ENCODE measurements at places on chromosomes 12 and 14.

DNA sequence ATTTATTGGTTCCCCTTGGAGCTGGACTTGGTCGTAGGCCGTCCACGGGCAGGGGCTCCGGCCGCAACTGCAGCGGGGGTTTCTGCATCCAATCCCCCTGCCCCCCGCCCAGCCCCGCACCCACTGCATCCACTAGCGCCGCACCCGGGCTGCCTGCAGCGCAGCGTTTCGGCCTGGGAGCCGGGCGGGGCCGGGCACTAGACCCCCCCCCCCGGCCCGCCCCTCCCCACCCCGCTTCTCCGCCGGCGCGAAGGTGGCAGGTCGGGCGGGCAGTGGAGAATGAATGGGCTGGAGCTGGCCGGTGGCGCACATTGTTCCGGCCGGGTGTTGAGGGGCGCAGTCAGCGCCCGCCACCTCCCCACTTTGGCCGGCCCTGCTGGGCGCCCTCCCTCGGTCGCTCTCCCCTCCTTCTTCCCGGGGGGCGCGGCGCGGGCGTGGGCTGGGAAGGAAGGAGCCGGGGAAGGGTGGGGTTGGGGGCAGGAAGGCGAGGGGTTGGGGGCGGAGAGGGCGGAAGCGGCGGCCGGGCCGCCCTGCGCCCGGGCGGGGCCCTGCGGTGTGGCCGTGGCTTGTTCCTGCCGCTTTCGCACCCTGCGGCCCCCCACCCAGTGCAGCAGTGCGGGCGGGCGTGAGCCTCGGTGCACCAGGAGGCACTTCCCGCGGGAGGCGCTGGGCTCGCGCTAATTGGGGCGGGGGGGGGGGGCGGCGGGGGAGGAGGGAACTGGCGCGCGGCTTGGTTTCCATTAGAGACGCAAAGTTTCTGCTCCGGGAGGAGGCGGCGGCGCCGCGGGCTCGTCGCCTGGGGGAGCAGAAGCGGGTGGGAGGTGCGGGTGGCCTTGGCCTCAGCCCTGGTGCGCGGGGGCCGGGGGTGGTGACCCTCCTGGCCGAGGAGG lies 841 bp downstream of the CALM1 start:
- peak; percentile 66 for DNase-seq

GRCh38 chr12:128606051-128606450 lies 217.7 kb downstream of the SLC15A4 start:
- DNase-seq, result no peak

DNA sequence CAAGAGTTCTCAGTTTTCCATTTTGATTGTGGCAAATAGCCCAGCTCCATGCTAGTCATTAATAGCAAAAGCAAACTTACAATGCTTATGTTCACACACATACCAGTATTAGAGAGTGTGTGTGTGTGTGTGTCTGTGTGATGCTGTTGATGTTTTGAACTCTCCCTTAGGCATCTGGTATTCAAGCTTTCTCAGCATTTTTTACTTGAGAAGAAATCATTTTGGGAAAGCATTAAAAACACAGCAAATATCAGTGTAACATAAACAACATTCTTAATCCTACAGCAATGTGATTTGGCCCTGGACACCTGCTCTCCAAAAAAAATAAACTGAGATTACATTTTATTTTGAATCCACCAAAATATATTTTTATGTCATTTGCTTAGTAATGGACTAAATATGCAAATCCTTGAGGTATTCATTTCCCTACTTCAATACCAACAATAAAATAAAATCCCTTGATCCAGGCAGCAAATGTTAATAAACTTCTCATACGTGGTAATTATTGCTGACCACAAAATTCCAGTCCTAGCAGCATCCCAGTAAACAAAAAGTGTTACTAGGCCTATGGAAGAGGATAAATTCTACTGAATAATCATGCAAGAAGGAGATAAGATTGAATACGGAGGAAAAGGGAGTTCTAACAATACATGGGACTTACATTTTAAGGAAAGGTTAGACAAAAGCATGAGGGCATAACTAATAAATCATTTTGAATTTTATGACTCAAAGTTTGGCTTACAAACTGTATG lies 249.5 kb upstream of the CLEC14A start:
- no peak for DNase-seq

DNA sequence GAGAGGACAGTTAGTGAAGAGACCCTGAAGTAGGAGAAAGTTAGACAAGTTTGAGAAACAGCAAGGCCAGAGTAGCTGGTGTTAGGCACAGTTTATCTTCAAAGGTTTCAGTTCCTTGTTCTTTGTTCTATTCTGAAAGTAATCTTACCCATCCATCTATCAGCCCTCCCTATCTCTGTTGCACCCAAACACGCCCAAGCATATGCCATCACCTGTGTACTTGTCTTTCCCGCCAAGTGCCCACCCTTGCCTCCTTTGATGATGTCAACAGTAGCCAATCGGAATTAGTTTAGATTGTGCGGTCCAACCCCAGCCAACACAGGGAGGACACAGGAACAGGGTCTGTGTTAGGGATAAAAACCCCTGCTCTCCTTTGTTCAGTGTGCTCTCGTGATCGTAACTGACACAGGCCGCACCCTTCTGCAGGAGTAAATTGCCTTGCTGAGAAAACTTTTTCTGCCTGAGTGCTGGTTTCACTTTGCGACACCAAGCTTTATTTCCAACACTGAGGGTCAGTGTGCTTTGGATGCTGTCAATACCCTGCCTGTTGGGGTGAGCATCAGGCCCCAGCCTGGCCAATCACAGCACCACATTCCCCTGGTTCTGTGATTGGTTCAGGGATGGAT lies 4.7 kb upstream of the TMEM229B start:
- no peak for DNase-seq

DNA sequence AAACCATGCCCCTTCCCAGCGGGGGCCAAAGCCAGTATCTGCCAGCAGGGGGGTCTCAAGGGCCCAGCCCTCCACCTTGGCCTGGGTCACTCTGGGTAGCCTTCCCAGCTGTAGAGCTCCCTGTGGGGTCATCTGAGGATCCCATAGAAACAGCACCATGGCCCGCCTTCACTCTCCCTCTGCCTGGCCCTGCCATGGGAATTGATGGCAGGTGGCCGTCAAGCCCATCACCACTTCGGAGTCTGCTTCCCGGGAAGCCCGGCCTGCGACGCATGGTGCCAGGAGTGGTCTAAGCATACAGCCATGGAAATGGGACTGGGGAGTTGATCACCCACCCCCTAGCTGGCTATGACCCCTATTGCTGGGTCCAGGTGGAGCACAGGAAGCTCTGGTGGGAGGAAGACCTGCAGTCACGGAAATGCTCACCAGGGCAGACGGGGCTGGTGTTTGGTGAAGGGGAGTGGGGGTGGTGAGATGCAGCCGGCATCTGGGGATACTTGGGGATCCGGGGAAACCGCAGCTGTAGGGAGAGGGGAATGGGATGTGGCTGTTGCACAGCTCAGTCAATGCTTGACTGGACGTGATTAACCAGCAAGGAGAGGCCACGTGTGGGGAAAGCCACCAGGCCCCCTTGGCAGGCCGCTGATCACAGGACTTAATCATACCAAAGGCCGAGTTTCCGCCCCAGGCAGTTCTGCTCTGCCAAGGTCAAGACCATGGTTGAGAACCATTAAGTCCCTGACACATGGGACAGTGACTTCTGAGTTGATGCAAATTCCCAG lies 52.2 kb upstream of the DIO3 start:
- DNase-seq, result no peak

GRCh38 chr12:61414470-61414869 lies 845.7 kb upstream of the USP15 start:
- DNase-seq, result no peak

DNA sequence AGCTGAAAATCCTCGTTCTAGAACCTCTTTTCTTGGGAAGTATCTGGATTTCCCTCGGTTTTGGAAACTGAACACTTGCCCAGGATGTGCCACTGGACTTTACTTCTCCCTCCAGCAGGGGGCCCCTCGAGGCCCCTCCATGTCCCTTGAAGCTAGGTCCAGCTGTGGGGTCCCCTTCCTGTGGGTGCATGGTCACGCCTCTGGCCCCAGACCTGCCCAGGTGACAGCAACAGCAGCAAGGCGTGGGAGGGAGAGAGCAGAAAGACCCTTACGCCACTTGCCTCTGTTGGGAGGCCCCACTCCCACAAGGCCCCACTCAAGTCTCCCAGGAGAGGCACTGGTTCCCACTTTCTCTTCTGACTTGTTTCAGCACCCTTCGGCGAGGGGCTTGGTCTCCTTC lies 3.1 kb downstream of the SLC25A29 start:
- no peak for DNase-seq

- DNase-seq, result no peak
Observed at GRCh38 chr12:49789992-49790391, 38.2 kb downstream of the NCKAP5L start.

GRCh38 chr14:63435838-63436237 lies 107.3 kb downstream of the PPP2R5E start:
- DNase-seq, result peak; percentile 65

DNA sequence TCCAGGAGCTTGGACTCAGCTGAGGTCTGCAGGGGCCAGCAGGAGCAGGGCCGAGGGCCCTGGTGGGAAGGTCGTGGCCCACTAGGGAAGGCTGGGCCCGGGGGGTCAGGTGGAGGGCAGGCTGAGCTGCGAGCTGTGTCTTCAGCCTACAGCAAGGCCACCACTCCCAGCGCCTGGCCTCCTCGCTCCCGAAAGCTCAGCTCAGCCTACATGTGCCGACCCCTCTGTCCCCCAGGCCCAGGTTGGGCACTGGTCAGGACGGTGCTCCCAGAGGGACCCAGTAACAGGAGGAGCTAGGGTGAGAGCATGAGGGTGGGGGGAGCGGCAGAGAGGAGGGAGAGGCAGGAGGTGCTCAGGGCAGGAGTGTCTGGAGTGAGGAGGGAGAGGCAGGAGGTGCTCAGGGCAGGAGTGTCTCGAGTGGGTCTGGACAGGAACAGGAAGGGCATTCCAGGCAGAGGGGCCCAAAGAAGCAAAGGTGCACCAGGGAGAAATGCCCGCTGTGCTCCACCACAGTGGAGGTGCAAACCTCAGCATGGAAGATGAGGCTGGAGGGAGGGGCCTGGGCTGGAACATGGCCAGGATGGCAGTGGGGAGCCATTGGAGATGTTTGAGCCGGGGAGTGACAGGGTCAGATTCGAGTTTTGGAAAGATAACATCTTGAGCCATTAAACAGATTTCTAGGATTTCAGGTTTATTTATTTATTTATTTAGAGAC lies 29.1 kb upstream of the GPR132 start:
- no peak for DNase-seq

DNA sequence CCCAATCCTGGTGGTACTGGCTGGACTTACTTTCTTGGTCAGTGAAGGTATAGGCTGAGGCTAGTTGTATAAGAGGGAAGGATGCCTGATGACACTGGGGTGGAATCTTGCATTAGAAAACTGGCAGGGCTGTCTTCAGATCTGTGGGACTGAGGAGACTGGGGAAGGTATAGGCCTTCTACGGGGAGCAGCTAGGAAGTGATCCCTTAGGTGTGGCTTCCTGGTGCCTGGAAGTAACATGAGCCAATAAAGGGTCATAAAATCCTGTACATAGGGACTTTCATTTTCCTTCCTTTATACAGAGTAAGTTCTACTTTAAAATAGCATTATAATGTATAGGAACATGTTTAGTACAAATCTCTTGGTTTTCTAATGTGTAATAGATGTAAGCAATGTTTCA lies 716.8 kb downstream of the LRFN5 start:
- DNase-seq, result no peak

All from C1 segment of cervical spinal cord (tissue), 14 donors.